Stimulated activated CD4-positive, alpha-beta T cell treated with anti-CD3 and anti-CD28 coated beads, Interleukin-1b, Interleukin-23, amount 100 ng/mL, for 1 hour (primary cell): ENCODE measurements at places on chromosomes 11 and 22.

GRCh38 chr11:19281041-19281440 is 40.3 kb upstream of the E2F8 start:
- DNase-seq: no peak

- DNase-seq: no peak
Observed at GRCh38 chr11:109046284-109046992, 375.6 kb upstream of the C11orf87 start.

DNA sequence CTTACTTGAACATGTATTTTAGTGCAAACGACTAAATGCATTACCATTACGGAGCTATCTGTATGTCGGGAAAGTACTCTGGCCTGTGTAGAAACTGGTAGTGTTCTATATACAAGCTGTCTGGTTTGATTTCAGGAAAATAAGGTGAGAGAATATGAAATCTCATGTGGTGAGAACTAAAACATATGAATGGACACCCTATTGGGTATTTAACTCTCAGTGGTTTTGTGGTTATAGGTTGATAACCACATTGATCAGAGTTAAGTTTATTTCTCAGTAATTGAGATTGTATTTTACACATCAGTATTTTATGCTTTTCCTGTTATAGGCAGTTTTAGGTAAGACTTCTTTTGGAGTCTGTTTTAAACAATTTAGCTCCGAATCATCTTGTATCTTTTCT is 10.4 kb downstream of the ANO5 start:
- DNase-seq: no peak

- no peak for DNase-seq
Observed at GRCh38 chr11:131099013-131099412, 182.7 kb upstream of the SNX19 start.

- DNase-seq: no peak
Observed at GRCh38 chr22:17919276-17920144, 104.9 kb downstream of the MICAL3 start.

DNA sequence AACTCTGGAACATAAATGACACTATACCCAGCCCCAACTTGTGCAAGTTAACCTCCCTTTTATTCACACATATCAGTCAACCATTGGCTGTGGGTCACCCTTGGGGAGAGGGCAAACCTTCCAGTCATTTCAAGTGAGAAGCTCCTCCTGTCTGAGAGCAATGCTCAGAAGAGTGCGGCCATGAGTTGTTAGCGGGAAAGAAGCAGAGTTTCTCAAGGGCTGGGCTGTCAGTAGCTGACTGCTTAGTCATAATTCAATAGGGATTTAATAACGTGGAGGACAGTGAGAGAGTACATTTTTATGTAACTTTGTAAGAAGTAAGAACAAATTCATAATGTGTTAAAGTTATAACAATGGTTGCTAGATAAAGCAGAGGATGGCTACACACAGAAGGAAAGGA is 5.1 kb downstream of the PATE2 start:
- no peak for DNase-seq

DNA sequence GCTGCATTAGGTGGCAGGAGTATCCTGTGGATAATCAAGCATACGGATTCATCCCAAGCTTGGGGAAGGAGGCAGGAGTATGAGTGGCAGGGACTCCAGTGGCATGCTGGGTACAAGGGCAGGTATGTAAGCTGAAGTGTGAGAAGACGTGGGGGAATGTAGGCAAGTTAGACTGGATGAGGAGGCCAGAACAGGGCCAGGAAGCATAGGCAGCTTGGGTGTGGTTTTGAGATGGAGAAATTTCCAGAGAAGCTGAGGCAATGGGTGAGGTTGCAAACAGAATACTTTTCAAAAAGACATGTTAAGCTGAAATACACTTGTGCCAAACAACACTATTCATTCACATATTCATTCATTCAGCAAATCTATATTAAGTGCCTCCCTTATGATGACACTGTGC is 43.1 kb upstream of the AMOTL1 start:
- no peak for DNase-seq

DNA sequence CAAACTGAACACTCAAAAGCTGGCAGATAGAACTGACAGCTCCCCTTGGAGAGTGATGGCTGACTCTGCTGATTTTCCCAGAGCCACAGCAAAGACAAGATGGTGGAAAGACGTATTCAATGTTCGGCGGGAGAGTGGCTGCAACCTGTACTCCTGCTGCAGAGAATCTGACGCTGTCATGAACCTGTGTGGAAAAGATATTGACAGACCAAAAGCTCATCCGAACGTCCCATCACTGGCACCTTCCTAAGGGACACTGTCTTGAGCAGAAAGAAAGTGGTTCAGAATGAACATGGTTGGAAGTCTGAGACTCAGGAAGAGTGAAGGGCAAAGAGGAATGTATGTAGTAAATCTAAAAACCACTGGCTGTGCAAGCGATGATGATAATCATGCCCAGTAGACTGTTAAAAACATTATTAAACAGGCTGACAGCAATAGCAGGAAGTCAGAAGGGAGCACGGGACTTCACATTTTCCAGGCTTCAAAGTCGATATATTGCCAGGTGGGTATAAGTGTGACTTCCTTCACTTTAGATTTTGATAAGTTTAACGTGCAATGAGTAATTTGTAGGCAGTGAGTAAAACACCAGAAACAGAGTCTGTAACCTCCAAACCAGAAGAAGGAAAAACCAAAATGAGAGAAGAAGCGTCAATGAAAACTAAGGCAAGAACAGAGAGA is 6.2 kb upstream of the IL17REL start:
- no peak for DNase-seq

DNA sequence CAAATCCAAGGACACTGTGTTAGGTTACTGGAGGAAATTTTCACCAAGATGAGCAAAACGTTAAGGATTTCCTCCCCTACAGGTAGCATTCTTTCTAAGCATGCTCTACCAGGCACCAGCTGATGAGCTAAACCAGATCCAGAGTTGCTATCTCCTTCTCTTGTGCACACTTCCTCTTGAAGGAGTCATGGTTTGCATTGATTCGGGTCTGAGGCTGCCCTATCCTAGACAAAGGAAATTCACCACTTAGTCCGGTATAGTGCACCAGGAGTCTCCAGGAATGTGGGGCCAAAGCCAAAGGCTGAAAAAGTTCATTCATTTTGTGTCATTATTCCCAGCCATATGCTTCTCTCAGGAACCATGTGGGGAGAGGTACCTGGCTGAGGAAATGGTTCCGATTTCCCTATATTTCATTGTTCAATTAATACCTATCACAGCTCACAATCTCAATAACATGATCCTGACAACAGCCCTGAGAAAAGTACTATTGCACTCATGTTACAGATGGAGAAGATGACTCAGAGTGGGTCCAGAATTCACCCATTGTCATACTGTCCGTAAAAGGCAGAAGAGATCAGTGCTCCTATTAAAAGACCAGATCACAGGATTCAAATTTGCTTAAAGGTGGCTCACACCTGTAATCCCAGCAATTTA is 39.1 kb downstream of the SLC35F2 start:
- no peak for DNase-seq

- DNase-seq: no peak
Observed at GRCh38 chr11:73317373-73317772, 9.3 kb downstream of the ARHGEF17 start.

GRCh38 chr22:36213586-36213985 is 12.0 kb upstream of the APOL4 start:
- DNase-seq: no peak

DNA sequence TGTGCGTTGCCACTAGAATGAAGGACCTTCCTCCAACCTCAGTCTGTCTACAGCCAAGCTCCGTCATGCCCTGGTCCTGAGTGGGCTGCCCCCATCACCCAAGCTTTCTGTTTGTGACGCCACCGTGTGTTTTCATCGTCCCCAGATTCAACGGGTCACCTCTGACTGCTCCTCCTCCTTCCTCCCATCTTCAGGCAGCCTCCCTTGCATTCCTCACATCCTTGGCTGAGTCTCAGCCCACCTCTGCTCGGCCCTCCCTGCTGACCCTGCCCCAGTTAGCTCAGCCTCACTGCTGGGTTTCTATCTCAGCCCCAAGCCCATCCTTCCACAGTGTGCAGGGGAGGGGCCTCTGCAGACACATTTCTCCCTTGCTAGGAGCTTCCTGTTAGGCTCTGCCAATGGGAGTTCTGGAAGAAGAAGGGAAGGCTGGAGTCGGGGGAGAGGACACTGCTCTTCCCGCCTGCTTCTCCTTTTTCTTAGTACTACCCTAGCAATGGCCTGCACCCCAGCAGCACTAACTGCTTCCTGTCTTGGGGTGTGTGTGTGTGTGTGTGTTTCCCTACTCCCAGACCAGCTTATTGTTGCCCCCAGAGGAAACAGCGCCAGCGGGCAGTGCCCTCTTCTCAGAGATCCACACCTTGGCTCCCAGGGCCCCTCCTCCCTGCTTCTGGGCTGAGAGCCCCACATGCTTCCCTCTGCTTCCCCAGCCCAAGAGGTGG is 5.2 kb downstream of the IFT27 start:
- no peak for DNase-seq
